ENCODE measurements at places on chromosomes 6 and 20. TPM values are rescaled to one million over a fixed set of nuclear protein-coding genes. Genes with fewer than 3 reads are reported as not detected.

NPEPL1 gene
- total RNA-seq = 56.9 TPM

ZBTB46 gene
- total RNA-seq = 11.3 TPM

CLVS2 gene
- total RNA-seq = 0.17 TPM

OPN5 gene
- total RNA-seq = not detected

BNIP5 gene
- not detected for total RNA-seq

MTFR2 gene
- 1.7 TPM for total RNA-seq

BTN1A1 gene
- total RNA-seq = not detected

CDSN gene
- total RNA-seq = not detected

ADGRF5 gene
- total RNA-seq = 17.0 TPM

WFDC9 gene
- total RNA-seq = not detected

SAPCD1 gene
- 0.83 TPM for total RNA-seq

CST3 gene
- 1,398 TPM for total RNA-seq

C6orf52 gene
- total RNA-seq = not detected

ULBP2 gene
- not detected for total RNA-seq

HMGCLL1 gene
- 1.3 TPM for total RNA-seq
